ENCODE measurements at places on chromosomes 16 and 17. TPM values are rescaled to one million over a fixed set of nuclear protein-coding genes. Genes with fewer than 3 reads are reported as not detected.

DNA sequence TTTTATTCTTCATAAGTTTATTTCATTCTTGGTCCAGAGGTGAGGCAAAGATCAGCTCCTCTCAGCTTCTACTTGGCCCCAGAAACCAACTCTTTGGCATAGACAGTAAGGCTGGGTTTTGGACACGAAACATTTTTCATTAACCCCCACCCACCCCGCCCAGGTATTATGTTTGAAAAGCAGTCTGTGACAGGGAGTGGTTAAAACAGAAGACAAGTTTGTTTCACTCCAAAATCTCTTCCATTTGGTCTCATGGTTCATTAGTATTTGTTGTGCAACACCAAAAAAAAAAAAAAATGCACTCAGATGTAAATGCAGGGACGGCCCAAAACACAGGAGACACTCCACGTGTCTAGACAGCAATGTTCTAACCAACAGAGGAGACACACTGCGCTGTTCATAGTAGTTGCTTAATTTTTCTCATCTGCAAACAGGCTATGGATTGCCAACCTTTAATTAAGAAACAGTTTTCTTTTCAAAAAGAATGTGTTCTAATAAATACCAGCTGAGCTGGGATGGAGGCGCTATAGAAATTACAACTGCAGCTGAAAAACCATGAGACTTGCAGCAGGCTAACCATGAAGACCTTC lies 39.8 kb upstream of the MMP2 start:
- DNase-seq, result no peak

LRRC59 gene
- total RNA-seq, result 24.1 TPM

DNA sequence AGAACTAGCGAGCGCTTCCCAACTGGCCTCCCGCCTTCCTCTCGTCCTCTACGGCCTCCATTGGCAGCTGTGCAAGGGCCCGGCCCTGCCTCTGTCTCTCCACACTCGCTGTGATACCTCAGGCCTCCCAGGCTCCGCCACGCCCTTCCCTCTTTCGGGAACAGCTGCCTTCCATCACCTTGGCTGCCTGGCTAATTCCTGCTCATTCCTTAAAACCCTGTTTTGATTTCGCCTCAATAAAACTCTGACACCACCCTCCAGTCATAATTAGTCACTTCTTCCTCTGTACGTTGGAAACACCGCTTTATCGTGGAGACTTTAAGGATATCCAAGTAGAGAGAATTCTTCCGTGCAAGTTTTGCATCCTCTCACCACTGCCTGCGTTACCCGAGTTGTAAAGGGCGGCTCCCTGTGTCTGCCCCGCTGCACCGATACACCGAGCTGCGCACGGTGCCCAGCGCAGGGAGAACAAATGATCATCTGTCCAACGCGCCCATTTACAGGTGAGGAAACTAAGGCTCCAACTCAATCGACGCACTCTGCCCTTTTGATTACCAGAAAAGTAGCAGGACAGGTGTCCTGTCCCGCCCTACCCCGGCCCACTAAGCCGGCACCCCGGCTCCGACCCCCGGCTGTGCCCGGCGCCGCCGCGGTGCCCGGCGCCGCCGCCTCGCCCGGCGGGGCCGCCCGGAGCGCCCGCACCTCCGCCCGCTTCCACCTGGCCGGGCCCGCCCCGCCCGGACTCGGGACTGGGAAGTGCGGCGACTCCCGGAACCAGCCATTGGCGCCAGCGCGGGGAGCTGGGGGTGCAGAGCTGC lies 139.7 kb downstream of the SEC14L1 start:
- no peak for DNase-seq

C17orf78 gene
- total RNA-seq, result not detected

MFAP4 gene
- 149 TPM for total RNA-seq

GRCh38 chr16:12917653-12918052 lies 16.3 kb downstream of the SHISA9 start:
- no peak for DNase-seq

- DNase-seq, result no peak
These were observed 1.7 kb upstream of the IGF2BP1 start for GRCh38 chr17:48995304-48995973.

GRCh38 chr17:2453866-2454265 lies 53.0 kb upstream of the MNT start:
- no peak for DNase-seq

- no peak for DNase-seq
These were observed 24.6 kb downstream of the CMIP start for GRCh38 chr16:81469183-81469677.

DNA sequence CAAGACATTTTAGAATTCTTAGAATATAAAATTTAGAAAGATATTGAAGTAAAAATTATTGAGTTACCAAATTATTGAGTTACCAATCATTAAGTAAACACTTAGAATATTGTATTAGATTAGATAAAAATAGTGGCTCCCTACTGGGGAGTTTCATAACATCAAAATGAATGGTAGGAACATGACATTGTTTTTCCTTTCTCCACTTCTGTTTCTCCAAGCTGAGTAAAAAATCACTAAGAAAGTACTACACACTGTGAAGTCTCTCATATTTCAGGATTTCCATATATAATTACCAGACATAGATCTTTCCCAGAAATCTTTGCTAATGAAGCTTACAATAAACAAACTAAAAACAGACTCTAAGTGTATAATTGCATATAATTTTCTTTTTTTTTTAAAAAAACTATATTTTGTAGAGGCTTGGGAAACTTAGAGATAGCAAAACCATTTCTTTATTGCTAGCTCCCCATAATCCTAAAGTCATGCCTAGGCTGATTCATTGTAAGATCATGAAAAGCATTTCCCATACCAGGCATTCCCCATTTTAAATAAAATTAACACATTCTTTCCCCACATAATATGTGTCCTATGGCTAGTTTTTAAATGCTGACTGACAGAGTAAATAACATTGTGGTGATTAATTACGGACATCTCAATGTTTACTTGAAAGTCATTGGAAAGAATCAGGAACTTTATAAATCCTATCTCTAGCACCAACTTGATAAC lies 1408.7 kb upstream of the GOT2 start:
- DNase-seq, result no peak

- no peak for DNase-seq
These were observed 59.2 kb downstream of the TEX14 start for GRCh38 chr17:58632324-58633314.
